ENCODE measurements at places on chromosomes 7 and 10.

DNA sequence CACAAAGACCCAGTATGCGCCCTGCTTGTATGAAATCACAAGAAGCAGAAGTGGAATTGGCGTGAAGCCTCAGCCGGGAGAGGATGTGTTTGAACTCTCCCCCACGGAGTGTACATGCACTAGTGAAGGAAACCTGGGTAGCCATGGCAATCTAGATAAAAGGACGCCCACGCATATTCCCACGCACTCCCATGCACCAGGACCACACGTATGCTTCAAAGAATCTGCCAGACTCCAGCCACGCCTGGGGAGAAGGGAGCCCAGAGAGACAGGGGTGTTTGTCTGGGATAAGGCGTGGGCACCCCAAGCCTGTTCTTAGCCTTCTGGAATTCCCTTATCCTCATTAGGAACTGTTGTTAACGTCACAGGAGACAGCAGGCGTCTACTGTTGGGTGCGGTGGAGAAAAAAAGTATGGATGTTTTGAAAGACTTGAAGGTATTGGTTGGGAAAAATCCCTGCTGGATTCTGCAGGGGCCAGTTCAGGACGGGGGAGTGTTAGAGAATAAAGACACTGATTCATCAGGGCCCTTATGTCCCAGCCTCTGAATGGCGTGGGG lies 28.9 kb upstream of the ECHDC3 start:
- no peak for DNase-seq

GRCh38 chr7:50648570-50649169 lies 83.5 kb upstream of the DDC start:
- no peak for DNase-seq

- DNase-seq, result no peak
Observed at GRCh38 chr7:151046603-151047573, 1.4 kb upstream of the ASIC3 start.

DNA sequence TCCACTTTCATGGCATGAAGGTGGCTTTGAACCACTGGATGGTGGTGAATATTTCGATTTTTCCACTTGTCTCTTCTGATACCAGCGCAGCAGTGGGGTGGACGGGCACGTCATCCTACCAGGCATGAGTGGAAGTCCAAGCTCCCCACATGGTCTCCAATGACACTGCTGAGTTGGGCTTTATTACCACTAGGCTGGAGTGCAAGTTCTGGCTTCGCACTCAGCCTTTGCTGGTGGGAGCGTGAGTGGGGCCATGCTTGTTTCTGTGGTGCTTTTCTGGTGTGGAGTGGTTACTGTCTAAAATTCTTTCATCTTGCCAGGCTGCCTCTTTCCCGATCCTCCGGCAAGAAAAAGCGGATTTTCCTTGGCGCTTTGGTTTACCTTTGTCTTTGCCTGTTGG lies 70.1 kb upstream of the SDK1 start:
- no peak for DNase-seq

DNA sequence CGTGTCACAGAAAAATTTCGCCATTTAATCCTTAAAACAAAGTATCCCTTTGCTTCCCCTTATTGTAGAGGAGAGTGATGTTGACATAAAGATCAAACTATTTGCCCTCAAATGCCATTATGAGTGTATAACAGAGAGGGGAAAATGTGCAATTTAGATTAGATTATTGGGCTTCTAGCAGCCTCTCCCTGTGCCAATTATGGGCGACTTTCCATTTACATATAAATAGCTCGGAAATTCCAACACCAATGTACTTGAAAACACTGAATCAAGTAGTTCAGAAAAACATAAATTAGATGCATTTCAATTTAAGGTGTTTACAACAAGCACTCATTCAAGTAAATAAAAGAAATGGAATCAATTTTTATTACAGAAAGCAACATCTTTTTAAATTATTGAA lies 64.6 kb upstream of the LRRN3 start:
- no peak for DNase-seq

GRCh38 chr10:104589431-104589830 lies 51.7 kb upstream of the SORCS3 start:
- no peak for DNase-seq

GRCh38 chr10:102644066-102644645 lies at the start of gene TRIM8:
Gene TRIM8 (plus strand): TSS chr10:102644479. CDS start chr10:102644618, 139 bp downstream.
- DNase-seq, result peak; percentile 44

- DNase-seq, result peak; percentile 52
Observed at GRCh38 chr7:17144322-17144721, 154.1 kb upstream of the AHR start.

GRCh38 chr7:52838981-52839411 lies 196.4 kb upstream of the POM121L12 start:
- no peak for DNase-seq

GRCh38 chr10:91519899-91520514 lies 109.9 kb downstream of the HECTD2 start:
- no peak for DNase-seq

GRCh38 chr7:68707159-68707558 lies 891.1 kb upstream of the AUTS2 start:
- no peak for DNase-seq
